Activated B cell treated with CpG ODN at 0.5 μM for 24 hours (primary cell): ENCODE measurements at places on chromosomes 7 and 10. TPM values are rescaled to one million over a fixed set of nuclear protein-coding genes. Genes with fewer than 3 reads are reported as not detected.

Gene C10orf67
- total RNA-seq = not detected in 2 replicates

Gene NPC1L1
- not detected in 2 replicates for total RNA-seq

Gene CDHR3
- total RNA-seq = 0.56 and 0.75 TPM in 2 replicates

Gene GHRHR
- total RNA-seq = not detected in 2 replicates

Gene FAM241B
- 1.00 and 1.8 TPM in 2 replicates for total RNA-seq

Gene DNAJC12
- 0.31 TPM in 1 of 2 replicates, not detected in the other for total RNA-seq

Gene PRKCQ
- 0.07 and 0.11 TPM in 2 replicates for total RNA-seq

Gene IFIT5
- total RNA-seq = 20.0 and 21.3 TPM in 2 replicates

Gene TCF7L2
- total RNA-seq = 0.71 and 2.2 TPM in 2 replicates

Gene AMPH
- total RNA-seq = not detected in 2 replicates

Gene CUEDC2
- 43.7 and 46.0 TPM in 2 replicates for total RNA-seq

Gene OR9A2
- 0.31 and 0.56 TPM in 2 replicates for total RNA-seq

Gene SORBS1
- total RNA-seq = 0.37 and 0.42 TPM in 2 replicates

Gene CCDC172
- total RNA-seq = not detected in 2 replicates

Gene NRG3
- total RNA-seq = not detected in 2 replicates

Gene PRKAR2B
- total RNA-seq = 0.64 and 0.71 TPM in 2 replicates

Gene GOLGA7B
- total RNA-seq = 0.04 TPM in 1 of 2 replicates, not detected in the other

Gene RPEL1
- not detected in 2 replicates for total RNA-seq

Gene APBB1IP
- 79.1 and 85.5 TPM in 2 replicates for total RNA-seq

Gene CYP26C1
- 0.15 and 0.24 TPM in 2 replicates for total RNA-seq

Gene NYAP1
- not detected in 2 replicates for total RNA-seq

Gene BAMBI
- total RNA-seq = 0.16 and 0.32 TPM in 2 replicates

Gene GPR26
- not detected in 2 replicates for total RNA-seq

Gene KIN
- 12.6 and 13.1 TPM in 2 replicates for total RNA-seq

Gene GCK
- total RNA-seq = 0.13 and 0.44 TPM in 2 replicates
